AG04450 (cell line): ENCODE measurements at places on chromosomes 12 and 14. TPM values are rescaled to one million over a fixed set of nuclear protein-coding genes. Genes with fewer than 3 reads are reported as not detected.

Gene TPPP2
- polyA plus RNA-seq: not detected in 2 replicates

Gene ADSS1
- polyA plus RNA-seq: 2.8 and 4.2 TPM in 2 replicates

Gene FLVCR2
- polyA plus RNA-seq: 2.8 and 3.4 TPM in 2 replicates

Gene MMP17
- polyA plus RNA-seq: 9.9 and 13.2 TPM in 2 replicates

Gene KRT8
- 18.2 and 22.1 TPM in 2 replicates for polyA plus RNA-seq

Gene JDP2
- polyA plus RNA-seq: 46.5 and 49.1 TPM in 2 replicates

Gene RPL10L
- not detected in 2 replicates for polyA plus RNA-seq

Gene POTEM
- polyA plus RNA-seq: not detected in 2 replicates

Gene SENP1
- polyA plus RNA-seq: 23.4 and 26.4 TPM in 2 replicates

Gene SOX5
- 6.7 and 7.5 TPM in 2 replicates for polyA plus RNA-seq

Gene PELI2
- polyA plus RNA-seq: 25.7 and 27.2 TPM in 2 replicates

Gene OAS1
- 0.19 and 0.50 TPM in 2 replicates for polyA plus RNA-seq

Gene CNPY2
- polyA plus RNA-seq: 186 and 194 TPM in 2 replicates

Gene ASIC1
- 9.9 and 10.2 TPM in 2 replicates for polyA plus RNA-seq
